ENCODE measurements at places on chromosomes 4 and X.

DNA sequence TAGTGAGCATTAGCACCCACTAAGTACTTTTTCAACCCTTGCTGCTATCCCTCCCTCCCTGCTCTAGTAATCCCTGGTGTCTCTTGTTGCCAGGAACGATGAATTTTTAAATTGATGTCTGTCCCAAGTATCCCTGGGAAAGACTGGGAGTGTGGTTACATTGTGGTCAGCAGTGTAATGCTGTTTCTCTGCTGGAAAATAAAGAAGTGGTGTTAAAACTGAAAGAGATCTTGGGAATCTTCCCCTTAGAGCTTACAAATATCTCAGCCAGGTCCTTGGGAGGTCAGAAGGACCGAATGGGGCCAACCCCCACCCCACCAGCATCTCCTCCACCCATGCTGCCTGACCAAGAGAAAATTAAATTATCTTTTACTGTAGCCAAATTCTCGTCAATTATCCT is 174.5 kb upstream of the MXRA5 start:
- no peak for DNase-seq

DNA sequence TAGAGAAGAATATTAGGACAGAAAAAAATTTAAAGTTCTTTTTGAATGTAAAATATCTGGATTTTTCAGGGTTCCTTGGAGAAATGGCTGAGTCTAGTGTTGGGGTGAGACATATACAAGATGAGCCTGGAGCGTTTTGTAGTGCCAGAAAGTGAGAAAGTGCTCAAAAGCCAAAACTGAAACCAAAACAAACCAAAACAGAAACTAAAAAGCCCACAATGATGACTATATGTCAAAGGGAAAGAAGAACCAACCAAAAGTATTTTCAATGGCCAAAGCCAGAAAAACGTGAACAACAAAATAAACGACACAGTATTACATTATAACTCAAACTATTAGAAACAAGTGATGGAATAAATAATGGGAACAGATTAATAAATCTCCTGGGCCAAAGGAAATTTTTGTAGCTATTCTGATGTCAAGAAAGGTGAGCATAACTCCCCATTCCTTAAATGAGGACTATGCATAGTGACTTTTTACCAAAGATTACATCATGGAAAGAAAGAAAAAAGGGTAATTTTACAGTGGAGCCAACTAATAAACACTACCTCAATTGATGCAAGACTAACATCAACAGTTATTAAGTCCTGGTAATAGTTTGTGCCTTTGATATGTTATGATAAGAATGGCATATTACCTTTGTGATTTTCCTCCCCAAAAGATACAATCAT is 1137.6 kb downstream of the C4orf33 start:
- DNase-seq: no peak

DNA sequence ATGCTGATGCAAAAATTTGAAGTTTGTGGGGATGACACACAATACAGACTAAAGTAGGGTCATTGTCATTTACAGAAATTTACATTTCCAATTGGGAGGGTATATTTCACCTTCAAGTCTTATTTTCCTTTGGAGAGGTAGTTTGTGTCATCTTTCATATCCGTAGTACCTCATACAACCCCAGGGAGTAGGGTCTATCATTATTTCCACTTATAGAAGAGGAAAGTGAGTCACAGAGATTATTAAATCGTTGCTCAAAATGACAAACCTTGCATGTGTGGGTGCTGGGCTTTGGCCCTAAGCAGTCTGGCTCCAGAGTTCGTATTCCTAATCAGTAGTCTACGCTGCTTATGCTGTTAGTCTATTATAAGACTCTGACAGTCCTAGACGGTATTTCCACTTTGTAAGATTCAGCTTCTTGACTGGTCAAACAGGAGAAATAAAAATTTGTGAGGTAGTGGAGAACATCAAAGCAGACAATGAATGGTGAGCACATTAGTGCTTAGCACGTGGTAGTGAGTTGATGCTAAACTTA is 516.5 kb downstream of the PCDH7 start:
- DNase-seq: no peak

- DNase-seq: no peak
Observed at GRCh38 chr4:163107754-163108153, 58.9 kb downstream of the NAF1 start.

GRCh38 chr4:24743206-24743605 is 52.2 kb upstream of the SOD3 start:
- DNase-seq: no peak

DNA sequence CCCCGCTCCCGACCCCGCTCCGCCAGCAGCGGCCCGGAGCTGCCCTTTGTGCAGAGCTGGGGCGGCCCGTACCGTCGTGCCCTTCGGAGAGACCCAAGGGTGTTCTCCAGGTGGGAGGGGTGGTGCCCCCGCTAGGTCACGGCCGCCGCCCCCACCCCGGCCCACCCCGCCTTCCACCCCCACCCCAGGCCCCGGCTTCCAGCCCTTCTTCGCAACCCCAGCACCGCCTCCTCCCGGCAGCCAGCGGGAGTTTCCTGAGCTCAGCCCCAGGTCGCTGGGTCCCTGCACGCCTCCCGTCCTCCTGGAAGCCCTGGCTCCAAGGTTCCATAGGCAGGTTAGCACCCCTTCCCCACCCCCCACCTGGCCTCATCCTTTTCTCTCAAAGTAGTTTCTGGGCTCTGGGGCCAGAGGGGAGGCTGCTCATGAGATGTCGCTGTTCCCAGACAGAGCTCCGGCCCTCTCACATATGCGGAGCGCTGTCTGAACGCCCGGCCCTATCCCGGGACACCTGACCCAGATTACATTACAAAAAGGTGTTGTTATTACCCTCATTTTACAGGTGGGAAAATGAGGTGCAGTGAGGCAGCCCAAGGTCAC is 25.2 kb upstream of the FGFR3 start:
- no peak for DNase-seq

DNA sequence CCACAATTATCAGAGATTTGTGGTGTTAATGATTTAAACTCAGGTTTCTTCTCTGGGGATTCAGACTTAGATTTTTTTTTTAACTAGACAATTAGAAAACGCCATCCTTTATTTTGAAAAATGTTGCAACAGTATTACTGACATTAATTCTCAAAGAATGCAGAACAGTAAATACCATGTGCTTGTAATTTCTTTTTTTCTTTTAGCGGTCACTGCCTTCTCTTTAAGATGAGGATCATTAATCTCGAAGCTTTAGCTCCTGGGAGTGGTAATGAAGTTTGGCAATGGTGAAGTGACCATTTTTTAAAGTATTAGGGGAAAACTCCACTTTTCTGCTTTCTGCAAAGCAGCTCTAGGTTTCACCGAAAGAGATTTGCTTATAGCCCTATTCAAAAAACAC is 164.0 kb upstream of the MBNL3 start:
- DNase-seq: no peak

GRCh38 chrX:116607776-116608175 is 145.0 kb upstream of the CT83 start:
- DNase-seq: no peak

DNA sequence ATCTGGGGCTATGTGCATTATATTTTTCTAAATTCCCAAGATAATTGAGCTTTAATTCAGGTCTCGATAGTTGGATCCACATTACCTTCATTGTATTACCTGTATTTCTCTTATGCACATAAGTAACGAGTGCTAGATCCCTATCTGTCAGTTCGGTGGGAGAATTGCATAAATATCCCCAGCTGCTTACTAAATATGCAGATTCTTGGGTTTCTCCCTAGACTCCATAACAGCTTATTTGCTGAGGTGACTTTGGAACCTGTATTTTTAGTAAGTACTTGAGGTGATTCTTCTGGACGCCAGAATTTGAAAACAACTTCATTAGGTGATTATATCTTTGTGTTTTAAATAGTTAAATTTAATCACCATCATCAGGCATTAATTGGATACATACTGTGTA is 15.0 kb downstream of the UGT8 start:
- DNase-seq: no peak

DNA sequence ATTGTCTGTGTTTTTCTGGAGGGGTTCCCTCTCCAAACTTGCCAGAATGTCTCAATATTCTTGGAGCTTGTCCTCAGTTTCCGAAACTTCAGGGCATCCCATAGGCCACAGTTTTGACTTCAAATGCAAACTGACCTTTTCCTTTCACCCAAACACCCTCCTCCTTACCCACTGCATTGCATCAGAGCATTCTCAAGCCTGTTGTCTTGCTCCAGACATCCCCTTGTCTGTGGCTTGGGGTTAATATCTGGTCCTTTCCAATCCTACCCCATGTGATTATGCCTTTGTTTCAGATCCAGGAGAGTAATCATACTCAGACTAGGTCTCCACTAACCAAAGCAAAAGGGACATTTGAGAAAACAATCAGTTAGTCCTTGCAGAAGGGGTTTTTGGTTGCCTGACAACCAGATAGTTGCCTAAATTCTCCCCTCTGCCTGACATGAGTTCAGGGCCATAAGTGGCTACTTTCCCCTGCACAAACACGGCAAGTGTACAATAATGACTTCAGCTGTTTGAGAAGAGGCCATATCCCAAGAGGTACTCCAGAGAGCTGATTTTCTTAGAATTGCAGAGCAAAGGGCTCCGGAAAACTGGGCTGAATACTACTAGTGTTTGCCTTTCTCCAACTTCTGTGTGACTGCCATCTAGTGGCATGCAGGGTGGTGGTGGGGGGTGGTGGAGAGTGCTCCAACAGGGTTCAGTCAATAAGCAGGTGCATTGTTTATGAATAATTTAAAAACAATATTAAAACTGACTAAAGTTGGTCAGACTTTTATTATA is 130.2 kb downstream of the CHRDL1 start:
- no peak for DNase-seq

DNA sequence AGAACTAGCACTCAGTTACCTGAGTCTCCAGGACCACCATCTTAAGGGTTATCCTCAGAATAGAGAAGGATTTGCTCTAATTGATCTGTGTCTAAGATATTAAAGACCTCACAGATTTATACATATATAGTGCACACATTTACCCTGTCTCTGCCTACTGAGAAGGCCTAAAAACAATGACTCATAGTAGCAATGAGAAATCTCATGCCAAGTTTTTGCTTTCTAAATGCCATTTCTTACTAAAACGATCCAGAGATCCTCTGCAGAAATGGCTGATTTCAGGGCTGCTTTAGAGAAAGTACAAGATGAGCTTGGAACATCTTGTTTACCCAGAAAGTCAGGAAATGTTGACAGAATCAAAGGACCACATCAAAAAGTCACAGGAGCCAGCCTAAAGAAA is 79.1 kb upstream of the INPP4B start:
- DNase-seq: no peak

DNA sequence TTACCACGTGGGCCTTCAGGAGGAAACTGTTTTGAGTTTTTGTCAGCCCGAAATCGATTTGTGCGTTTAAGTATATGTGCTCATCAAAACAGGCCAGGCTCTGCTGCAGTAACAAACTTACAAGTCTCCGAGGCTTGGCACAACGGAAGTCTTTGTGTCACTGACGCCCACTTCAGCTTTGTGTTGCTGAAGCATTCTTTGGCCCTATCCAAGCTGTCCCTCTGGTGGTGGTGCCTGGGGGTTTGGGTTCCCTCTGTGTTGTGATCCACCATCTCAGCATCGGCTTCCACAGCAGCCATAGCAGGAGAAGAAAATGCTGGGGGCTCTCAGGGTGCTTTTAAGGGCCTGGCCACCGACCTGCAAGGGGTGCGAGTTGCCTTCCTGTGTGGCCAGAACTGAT is 176.4 kb downstream of the PTTG2 start:
- no peak for DNase-seq

- no peak for DNase-seq
Observed at GRCh38 chr4:55169352-55169961, 44.1 kb upstream of the KDR start.

DNA sequence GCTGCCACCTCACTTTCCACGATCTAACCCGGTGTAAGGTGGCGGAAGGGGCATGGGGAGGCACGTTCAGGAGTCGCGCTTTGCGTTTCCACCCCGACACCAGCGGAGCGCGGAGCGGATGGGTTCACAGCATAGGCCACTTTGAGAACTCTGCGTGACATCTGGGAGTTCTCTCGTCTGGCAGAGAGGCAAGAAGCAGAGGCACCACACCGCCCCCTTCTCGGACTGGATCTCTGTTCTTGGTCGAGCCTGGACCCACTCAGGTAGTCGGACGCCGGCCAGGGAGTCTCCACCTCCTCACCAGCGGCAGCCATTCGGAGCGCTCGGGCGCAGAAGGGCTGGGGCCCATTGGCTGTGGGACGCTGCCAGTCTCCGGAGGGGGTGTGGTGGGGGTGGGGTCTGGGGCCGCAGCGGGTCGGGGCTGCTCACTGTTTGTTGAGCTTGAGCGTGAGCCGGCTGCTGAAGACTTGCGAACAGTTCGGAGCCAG is at the start of gene DACH2:
DACH2 (plus strand) TSS at position 428 of the 488 bp plus-strand sequence.
- DNase-seq: peak; percentile 39

DNA sequence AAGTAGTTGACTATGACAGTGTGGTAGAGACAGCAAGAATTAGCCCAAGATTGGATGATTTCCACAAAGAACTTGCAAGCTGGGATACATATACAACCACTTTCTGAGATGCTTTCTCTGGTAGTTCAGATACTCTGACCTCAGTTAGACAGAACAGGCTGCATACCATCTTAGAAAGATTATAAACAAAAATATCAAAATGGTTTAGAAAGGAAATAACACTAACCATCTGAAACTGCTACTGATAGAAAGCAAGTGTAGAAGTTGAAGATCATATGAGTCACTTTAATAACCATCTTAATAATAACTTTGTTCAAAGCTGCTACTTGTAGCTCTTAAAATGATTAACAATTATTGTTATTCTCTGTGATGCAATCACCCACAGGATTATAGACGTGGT is 255.4 kb upstream of the TTC29 start:
- no peak for DNase-seq
